ENCODE measurements at places on chromosomes 3 and 15.

DNA sequence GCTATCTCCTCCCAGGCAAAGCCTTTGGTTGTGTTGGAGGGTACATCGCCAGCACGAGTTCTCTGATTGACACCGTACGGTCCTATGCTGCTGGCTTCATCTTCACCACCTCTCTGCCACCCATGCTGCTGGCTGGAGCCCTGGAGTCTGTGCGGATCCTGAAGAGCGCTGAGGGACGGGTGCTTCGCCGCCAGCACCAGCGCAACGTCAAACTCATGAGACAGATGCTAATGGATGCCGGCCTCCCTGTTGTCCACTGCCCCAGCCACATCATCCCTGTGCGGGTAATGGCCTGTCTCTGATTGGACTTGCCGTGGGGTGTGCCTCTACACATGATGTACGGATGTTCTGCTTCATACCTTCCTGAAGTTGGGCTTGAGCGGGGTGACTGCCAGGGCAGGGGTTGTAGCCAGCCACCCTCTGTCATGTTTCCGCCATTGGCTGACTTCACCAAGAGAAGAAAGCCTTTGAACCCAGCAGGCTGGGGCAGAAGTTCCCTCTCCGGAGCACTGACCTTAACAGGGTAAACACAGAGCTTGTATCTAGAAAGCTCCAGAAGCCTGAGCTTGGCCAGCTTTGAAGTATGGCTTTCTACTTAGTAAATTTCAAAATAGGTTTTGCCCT, 13.4 kb downstream of the ALAS1 start:
- no peak for DNase-seq

GRCh38 chr15:60673918-60674558, 195.1 kb upstream of the ICE2 start:
- DNase-seq, result peak; percentile 52

GRCh38 chr3:11582191-11582968, 61.3 kb downstream of the VGLL4 start:
- DNase-seq, result no peak

GRCh38 chr3:196471551-196471950, 32.0 kb downstream of the RNF168 start:
- DNase-seq, result no peak

DNA sequence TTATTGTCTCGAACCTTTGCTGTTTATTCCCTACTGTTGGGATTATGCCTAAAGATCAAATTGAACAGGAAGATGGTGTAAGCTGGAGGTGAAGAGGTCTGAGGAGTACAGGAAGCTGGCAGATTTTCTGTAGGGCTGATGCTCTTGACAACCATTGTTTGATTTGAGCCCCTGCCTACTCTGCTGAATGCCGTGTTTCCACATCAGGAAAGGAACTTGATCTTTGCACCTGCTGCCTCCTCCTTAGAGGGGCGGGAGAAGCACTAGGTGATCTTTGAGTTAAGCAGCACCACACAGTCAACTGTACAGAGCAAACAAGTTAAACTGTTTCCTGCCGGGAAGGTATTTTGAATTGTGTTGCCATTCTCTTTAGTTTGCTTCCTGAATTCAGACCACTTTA, 364.6 kb upstream of the EPHA6 start:
- DNase-seq, result peak; percentile 75

- DNase-seq, result peak; percentile 55
These were observed 56.5 kb downstream of the NEK11 start for GRCh38 chr3:131082871-131083863.

- no peak for DNase-seq
These were observed 154.7 kb upstream of the CADPS start for GRCh38 chr3:63029921-63030320.

DNA sequence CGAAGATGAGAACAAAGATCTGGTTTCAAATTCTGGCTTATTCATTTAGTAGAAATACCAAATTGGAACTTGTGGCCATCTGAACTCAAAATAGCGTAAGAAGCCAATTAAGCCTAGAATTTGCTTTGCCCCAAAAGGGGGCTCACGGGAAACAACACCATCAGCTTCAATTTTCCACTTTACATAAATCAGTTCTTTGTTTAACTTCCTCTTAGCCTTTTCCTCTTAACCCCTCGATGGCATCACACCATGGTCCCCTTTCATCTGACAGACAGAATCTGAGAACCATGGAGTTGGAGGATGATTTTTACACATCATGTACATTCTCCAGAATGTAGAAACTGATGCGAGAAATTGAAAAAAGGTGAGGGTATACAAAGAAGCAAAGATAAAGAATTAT, 207.0 kb downstream of the FOXP1 start:
- DNase-seq, result no peak

Data from SHP77 (cell line).